ENCODE measurements at places on chromosomes 4 and X.
A peak's percentile ranks its signal among the peaks of the same experiment; 100 is the strongest.

- no peak for DNase-seq
Observed at GRCh38 chr4:109953556-109953955, 40.9 kb downstream of the EGF start.

GRCh38 chr4:115315182-115315581 is 201.8 kb upstream of the NDST4 start:
- no peak for DNase-seq

DNA sequence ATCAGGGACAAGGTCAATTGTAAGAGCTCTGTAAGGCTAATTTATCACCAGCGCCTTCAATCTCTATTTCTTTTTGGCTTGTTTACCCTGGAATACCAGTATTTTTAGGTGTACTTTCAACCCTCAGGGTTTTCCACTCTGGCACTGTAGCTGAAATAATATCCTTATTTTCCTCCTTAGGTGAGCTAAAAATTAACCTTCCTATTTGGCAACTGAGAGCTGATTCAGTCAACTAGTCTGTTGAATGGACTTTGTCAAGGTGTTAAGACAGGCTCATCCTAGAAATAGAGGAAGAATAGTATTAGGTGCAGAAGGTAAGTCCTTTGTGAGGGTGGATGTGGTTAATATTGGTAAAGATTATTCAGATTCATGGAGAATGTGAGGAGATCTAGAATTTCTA is 101.3 kb upstream of the BANK1 start:
- no peak for DNase-seq

DNA sequence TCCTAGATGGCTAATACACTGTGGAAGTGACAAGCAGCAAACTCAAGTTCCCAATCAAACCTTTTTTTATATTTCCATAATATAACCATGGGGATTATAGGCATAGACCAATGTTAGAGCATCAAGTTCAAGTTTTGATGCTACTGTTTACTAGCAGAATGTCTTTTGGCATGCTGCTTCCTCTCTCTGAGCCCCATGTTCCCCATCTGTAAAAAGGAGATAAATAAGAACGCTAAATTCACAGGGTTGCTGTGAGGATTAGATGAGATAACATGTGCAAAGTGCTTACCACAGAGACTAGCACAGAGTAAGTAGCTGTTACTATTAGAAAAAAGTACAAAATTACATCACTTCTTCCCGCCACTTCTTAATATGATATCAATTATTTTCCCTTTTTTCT is 18.0 kb downstream of the MBNL3 start:
- no peak for DNase-seq

- DNase-seq = peak; percentile 60
Observed at GRCh38 chr4:48899950-48900349, 6.6 kb downstream of the OCIAD2 start.

DNA sequence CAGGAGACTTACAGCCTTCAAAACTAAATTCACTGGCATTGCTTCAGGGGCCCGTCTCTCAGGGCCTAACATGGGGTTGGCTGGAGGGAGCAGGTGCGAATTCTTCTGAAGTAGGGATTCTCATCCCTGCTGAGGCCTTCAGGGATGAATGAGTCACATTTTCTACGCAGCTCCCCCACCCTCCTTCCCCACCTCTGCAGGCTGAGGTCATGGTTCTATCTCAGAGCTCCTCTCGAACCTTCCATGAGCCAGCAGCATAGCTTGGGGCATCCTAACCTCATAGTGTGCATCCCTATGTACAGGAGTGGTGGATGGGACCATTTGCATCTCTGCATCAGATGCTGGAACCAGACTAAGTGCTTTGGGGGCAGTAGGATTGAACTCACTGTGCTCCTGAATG is 309.2 kb downstream of the EVC2 start:
- DNase-seq = no peak

GRCh38 chrX:71225676-71226075 is 2.7 kb downstream of the GJB1 start:
- DNase-seq = no peak

DNA sequence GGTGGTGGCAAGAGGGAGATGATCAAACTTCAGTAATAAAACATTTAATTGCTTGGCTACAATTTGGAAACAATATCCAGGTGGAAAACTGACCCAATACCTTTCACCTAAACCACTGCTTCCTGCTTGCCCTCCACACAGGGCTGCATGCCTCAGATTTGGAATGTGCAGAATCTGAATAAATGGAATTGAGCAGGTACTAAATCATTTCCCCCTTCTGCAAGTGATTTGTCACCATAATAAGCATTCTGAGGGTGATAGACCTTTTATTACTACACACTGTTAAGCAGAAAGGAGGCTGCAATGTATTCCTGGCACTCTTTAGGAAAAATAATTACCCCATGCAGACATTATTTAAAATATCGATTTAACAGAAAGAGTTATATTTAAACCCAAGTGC is 291.8 kb downstream of the IDS start:
- DNase-seq = no peak

DNA sequence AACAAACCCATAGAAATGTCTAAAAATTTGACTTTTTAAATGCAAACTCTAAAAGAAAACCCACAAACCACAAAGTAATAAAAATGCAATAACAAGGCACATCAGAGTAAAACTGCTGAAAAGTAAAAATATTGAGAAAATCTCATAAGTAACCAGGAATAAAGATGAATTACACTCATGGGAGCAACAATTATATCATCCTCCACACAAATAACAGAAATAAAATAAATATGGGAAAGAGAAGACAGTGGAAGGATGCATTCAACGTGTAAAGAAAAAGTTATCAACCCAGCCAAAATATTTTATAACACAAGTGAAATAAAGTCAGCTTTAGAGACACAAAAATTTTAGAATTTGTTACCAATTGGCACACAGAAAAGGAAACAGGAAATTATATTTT is 1420.2 kb downstream of the PCDH18 start:
- no peak for DNase-seq

DNA sequence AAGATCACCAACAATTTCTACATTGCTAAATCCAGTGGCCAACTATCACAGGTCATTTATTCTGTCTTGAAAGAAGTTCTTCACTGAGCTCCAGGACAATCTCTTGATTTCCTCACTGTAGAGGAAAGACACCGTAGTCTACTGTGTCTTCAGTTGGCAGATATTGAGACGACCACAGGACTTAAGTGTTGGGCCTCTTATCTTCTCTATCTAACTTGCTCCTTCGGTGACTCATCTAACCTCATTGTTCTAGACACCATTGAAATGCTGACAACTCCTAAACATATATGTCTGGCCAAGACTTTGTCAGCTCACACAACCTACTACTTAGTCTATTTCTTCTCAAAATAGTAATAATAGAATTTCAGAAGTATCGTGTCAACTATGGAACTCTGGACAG is 425.8 kb downstream of the ARAP2 start:
- no peak for DNase-seq
